ENCODE measurements at places on chromosomes 7 and 10. TPM values are rescaled to one million over a fixed set of nuclear protein-coding genes. Genes with fewer than 3 reads are reported as not detected.

Gene EXOC4
- total RNA-seq = 106 TPM

- no peak overlapping the region for H3K27ac ChIP-seq
- H3K4me3 ChIP-seq = no peak overlapping the region
- H3K36me3 ChIP-seq = no peaks in the 10 kb centered on the region
- peaks cover 3% of the 10 kb centered on the region for H3K4me1 ChIP-seq
Measured at GRCh38 chr7:112665709-112666108, 124.5 kb downstream of the TMEM168 start.

DNA sequence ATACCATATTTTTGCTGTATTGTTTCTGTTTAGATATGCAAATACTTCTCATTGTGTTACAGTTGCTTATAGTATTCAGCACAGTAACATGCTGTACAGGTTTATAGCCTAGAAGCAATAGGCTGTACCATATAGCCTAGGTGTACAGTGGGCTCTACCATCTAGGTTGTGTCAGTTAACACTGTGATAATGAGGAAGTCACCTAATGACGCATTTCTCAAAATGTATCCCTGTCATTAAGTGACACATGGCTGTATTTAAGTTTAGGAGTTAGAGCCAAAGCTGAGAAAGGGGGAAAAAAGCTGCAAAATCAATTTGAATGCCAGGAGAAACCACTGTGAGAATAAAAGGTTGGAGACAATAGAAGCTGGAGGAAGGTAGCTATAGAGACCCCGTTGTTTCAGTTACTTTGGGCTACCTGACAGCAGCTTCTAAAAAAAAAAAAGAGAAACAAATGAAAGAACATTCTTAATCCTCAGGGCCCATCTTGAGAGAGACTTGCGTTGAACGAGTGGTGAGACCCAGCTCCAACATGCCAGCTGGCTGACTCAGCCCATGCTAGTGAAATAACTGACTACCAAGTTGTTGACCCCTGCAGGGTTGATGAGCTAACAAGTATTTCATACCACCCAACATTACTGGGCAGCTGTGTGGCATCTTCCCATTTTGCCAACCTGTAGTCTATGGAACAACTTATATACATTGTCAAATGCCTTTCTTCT, 8.7 kb downstream of the STARD3NL start:
- H3K27me3 ChIP-seq = no peaks in the 10 kb centered on the region
- peak; percentile 62 for DNase-seq
- H3K27ac ChIP-seq = no peak overlapping the region
- peaks cover 13% of the 10 kb centered on the region for H3K4me1 ChIP-seq

Gene PPP1R17
- not detected for total RNA-seq

- no peaks in the 10 kb centered on the region for H3K36me3 ChIP-seq
- H3K27me3 ChIP-seq = no peaks in the 10 kb centered on the region
- H3K27ac ChIP-seq = no peak overlapping the region
- no peak overlapping the region for H3K4me3 ChIP-seq
Measured at GRCh38 chr10:61628875-61629513, 33.7 kb upstream of the CABCOCO1 start.

DNA sequence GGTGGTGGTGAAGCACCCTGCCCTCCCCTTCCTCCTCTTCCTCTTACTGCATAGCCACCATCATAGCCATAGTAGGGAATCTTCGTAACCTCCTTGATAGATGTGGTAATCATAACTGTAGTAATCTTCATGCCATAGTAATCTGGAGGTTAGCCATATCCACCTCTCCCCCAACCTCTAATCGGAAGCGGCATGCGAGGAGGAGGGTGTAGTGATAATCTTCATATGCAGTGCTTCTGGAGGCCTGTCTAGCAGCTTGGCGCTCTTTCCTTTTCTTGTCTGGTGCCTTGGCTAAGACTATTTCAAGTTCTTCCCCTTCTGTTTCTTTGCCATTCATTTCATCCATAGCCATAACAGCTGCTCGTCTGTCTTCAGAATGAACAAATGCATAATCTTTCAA, 90.9 kb downstream of the MLLT10 start:
- peaks cover 15% of the 10 kb centered on the region for H3K4me1 ChIP-seq
- no peak overlapping the region for H3K27ac ChIP-seq
- no peak for DNase-seq
- H3K27me3 ChIP-seq = no peaks in the 10 kb centered on the region
- no peak overlapping the region for H3K4me3 ChIP-seq
- H3K36me3 ChIP-seq = peaks cover 66% of the 10 kb centered on the region

Gene DOCK1
- total RNA-seq = 56.4 TPM

Gene HOXA3
- total RNA-seq = not detected

GRCh38 chr10:73889014-73889413, 14.7 kb upstream of the CAMK2G start:
- H3K27ac ChIP-seq = no peak overlapping the region
- DNase-seq = peak; percentile 66
- H3K36me3 ChIP-seq = no peaks in the 10 kb centered on the region
- H3K4me1 ChIP-seq = peaks cover 12% of the 10 kb centered on the region

Gene PHYHIPL
- total RNA-seq = 0.52 TPM

DNA sequence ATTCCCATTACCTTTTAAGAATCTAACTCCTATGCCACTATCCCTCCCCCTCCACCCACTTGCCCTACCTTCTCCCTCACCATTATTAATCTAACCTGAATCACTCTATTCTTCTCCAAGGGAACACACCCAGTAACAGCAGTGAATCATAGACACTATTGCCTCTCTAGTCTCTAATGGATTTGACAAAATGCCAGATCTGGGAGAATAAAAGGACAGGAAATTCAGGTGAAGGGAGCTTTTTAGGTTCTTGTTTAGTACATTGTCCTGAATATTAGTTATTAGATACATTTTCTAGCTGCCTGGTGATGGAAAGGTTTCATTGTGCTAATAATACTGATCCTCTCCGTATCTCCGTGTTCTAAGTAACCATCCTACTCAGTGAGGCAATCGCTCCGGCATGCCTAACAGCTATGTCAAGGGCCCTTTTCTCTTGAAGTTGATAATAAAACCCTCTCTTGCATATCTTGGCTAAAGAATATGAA, 4.1 kb upstream of the SFR1 start:
- H3K4me3 ChIP-seq = no peak overlapping the region
- no peak for DNase-seq
- H3K36me3 ChIP-seq = no peaks in the 10 kb centered on the region
- no peak overlapping the region for H3K27ac ChIP-seq
- H3K4me1 ChIP-seq = no peaks in the 10 kb centered on the region

- no peak overlapping the region for H3K4me3 ChIP-seq
- peaks cover 58% of the 10 kb centered on the region for H3K27me3 ChIP-seq
Measured at GRCh38 chr7:37921876-37922275, 1.4 kb downstream of the EPDR1 start.

GRCh38 chr7:12769444-12769843, 82.0 kb downstream of the ARL4A start:
- no peaks in the 10 kb centered on the region for H3K27me3 ChIP-seq
- H3K4me3 ChIP-seq = no peak overlapping the region
- DNase-seq = no peak
- H3K4me1 ChIP-seq = no peaks in the 10 kb centered on the region
- no peaks in the 10 kb centered on the region for H3K36me3 ChIP-seq

GRCh38 chr7:100169147-100169850, 882 bp upstream of the GAL3ST4 start:
- no peak overlapping the region for H3K4me3 ChIP-seq
- H3K4me1 ChIP-seq = peaks cover 9% of the 10 kb centered on the region
- H3K36me3 ChIP-seq = no peaks in the 10 kb centered on the region
- no peak overlapping the region for H3K27ac ChIP-seq

DNA sequence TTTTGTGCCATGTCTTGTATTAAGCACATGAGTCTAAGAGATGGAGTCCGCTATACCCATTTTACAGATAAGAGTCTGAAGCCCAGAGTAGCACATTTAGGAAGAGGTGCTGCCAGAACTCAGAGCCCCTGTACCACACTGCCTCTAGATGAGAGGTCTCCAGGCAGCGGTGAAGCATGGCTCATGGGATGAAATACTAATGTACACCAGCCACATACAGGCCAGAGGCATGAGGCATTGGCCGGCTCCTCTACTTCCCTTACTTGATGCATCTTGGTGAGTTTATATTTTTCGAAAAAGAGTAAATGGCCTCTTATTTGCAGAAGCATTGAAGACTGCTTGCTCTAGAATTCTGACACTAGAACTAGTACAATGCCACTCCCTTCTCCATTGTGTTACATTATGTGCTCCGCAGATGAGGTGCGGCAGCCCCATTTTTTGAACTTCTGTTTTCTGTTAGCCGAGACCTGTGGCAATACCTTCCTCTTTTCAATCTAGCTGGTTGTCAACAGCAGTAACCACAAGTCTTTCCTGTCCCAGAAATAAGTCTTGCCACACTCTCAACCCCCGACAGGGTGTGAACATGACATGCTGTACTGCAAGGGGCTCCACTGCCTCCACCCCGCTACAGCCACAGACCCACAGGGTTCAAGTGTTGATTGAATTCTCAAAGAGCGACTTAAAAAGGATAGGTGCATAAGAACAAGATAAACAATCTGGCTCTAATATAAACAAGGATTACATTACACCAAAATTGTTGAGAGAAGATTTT, 145.3 kb downstream of the CELF2 start:
- peak; percentile 30 for DNase-seq
- H3K4me1 ChIP-seq = peaks cover 22% of the 10 kb centered on the region
- no peak overlapping the region for H3K4me3 ChIP-seq
- no peaks in the 10 kb centered on the region for H3K27me3 ChIP-seq
- no peak overlapping the region for H3K27ac ChIP-seq
- H3K36me3 ChIP-seq = peaks cover 44% of the 10 kb centered on the region

Gene WEE2
- total RNA-seq = not detected

DNA sequence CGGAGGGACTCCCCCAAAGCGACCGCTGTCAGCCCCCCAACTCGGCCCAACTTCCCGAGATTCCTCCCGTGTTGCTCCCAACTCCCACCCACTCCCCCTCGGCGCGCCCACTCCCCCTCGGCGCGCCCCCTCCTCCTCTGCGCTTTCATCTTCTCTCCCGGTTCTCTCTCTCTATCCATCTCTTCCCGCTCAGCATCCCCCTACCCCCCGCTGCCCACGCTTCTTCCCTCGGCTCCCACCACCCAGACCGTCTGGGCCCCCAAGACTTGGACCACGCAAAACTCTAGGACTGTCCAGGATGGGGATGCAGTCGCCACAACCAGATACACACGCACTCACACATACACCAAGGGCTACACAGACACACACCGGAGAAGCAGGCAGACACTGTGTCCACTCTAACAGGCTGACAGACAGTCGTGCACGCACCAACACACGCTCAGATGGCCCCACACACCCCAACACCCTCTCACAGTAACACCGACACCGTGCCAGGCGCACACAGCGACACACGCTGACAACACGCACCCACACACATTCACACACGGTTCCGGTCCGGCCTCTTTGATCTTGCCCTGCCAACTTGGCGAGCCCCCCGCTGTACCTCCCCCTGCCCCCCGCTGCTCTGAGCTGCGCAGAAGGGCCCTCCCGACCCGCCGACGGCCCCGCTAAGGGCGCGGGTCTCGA, 1.1 kb downstream of the GRID1 start:
- H3K4me1 ChIP-seq = no peaks in the 10 kb centered on the region
- no peak overlapping the region for H3K4me3 ChIP-seq
- H3K27ac ChIP-seq = no peak overlapping the region
- no peaks in the 10 kb centered on the region for H3K36me3 ChIP-seq
- H3K27me3 ChIP-seq = peaks cover 96% of the 10 kb centered on the region
- peak; percentile 62 for DNase-seq

Gene DUSP5
- total RNA-seq = 60.3 TPM

GRCh38 chr7:44883961-44884620, 1.2 kb downstream of the PURB start:
- H3K4me1 ChIP-seq = peaks cover 6% of the 10 kb centered on the region
- peaks cover 44% of the 10 kb centered on the region for H3K36me3 ChIP-seq
- no peaks in the 10 kb centered on the region for H3K27me3 ChIP-seq
- H3K4me3 ChIP-seq = peak overlapping the region; percentile 81
- no peak for DNase-seq

Gene FRMD4A
- total RNA-seq = 20.1 TPM

DNA sequence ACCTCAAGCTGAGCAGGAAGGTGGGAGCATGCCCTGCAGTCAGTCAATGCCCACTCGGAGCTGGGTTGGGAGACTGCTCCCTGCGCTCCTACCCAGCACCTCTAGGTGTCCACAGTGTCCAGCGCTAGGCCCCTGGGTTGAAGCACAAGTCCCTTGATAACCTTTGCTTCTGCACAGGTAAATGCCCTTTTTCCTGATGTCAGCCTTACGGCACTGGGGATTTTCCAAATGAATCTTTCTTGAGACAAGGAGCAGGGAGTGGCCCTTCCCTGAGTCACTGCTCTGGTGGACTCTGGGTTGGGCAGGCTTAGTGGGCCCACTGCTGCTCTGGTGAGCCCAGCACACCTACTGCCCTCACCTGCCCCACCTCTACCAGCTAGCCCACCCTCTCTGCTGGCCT, 61.9 kb upstream of the OPN4 start:
- H3K4me1 ChIP-seq = no peaks in the 10 kb centered on the region
- H3K27me3 ChIP-seq = no peaks in the 10 kb centered on the region
- peak; percentile 69 for DNase-seq
- H3K27ac ChIP-seq = no peak overlapping the region

GRCh38 chr7:95545007-95545615, 51.2 kb downstream of the PDK4 start:
- no peaks in the 10 kb centered on the region for H3K36me3 ChIP-seq
- H3K27ac ChIP-seq = no peak overlapping the region
- DNase-seq = peak; percentile 61
- H3K27me3 ChIP-seq = peaks cover 9% of the 10 kb centered on the region

Measured in endodermal cell (in vitro differentiated cells).